Activated effector memory CD4-positive, alpha-beta T cell treated with Interleukin-2 at 50 U/mL for 16 hours (primary cell): ENCODE measurements at places on chromosomes 11 and 22.

GRCh38 chr11:65180877-65181568, 705 bp upstream of the CAPN1 start:
- peak; percentile 47 for DNase-seq

GRCh38 chr11:398826-399225, 4.8 kb downstream of the PKP3 start:
- DNase-seq, result no peak

DNA sequence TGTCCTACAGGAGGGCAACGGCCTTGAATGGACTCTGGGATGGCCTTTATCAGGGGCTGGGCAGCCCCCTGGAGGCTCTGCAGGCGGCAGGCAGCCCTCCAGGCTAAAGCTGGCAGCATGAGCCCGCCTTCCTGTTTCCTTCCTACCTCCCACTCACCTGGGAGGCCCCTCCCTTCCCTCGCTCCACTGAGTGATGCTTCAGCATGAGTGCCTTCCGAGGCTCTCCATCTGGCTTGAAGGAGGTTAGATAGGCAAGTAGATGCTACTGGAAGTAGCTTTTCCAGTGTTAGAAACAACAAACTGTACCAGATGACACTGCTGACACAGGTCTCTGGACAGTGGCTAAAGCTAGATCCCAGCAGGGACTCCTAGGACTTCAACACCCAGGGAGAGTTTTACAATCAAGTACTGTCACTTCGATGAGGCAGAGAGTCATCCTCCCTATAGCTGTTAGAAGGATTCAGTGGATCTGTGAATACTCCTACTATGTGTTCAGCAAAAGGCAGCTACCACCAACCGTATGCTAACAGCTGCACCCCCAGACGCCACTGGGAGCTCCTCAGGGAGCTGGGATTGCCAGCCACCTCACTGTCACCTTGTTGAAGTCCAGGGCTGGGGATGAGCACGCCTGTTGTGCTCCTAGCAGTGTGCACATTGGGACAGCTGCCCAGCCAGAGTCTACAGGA, 4.1 kb upstream of the SLC25A1 start:
- DNase-seq, result no peak

GRCh38 chr11:36268337-36268985, 20.8 kb downstream of the COMMD9 start:
- DNase-seq, result no peak

DNA sequence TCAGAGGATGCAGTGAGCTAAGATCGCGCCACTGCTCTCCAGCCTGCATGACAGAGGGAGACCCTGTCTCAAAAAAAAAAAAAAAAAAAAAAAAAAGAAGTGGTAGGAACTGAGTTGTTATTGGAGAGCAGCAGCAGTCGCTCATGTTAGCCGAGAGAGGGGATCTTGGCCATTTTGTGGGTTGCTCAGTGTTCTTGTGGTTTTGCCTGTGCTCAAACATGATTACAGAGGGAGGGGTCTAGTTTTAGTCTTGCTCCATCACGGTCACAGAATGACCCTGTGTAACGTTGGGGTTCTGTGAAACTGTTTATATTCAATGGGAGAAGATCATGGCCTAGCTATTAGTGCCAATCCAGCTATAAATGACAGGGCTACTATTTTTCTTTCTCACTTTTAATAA, 1.9 kb downstream of the DPAGT1 start:
- DNase-seq, result no peak

GRCh38 chr11:95680169-95680929, 109.2 kb downstream of the FAM76B start:
- DNase-seq, result no peak

DNA sequence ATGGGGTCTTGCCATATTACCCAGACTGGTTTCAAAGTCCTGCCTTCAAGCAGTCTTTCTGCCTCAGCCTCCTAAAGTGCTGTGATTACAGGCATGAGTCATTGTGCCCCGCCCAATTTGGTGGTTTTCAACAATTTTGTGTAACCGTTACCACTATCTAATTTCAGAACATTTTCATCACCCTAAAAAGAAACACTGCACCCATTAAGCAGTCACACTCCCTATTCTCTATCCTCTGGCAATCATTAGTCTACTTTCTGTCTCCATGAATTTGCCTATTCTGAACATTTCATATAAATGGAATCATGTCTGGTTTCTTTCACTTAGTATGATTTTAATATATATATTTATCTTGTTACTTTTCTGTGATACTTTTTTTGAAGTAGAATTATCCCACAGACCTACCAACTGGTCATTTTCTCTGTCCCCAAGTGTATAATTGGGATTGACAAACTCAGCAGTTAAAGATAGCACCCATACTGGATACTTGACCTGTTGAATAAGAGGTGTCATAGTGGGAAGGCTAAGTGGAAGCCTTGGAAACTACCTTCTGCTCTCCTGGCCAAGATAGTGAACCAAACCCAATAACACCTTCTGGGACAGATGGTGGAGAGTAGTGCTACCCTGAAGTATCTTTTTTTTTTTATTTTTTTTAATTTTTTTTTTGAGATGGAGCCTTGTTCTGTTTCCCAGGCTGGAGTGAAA, 64.8 kb downstream of the STIM1 start:
- peak; percentile 57 for DNase-seq

GRCh38 chr11:65973439-65974110, 12.0 kb downstream of the SART1 start:
- DNase-seq, result no peak

- no peak for DNase-seq
Measured at GRCh38 chr11:86365546-86365945, 9.1 kb upstream of the CCDC81 start.

- no peak for DNase-seq
Measured at GRCh38 chr11:1922481-1923081, 3.1 kb downstream of the TNNT3 start.

DNA sequence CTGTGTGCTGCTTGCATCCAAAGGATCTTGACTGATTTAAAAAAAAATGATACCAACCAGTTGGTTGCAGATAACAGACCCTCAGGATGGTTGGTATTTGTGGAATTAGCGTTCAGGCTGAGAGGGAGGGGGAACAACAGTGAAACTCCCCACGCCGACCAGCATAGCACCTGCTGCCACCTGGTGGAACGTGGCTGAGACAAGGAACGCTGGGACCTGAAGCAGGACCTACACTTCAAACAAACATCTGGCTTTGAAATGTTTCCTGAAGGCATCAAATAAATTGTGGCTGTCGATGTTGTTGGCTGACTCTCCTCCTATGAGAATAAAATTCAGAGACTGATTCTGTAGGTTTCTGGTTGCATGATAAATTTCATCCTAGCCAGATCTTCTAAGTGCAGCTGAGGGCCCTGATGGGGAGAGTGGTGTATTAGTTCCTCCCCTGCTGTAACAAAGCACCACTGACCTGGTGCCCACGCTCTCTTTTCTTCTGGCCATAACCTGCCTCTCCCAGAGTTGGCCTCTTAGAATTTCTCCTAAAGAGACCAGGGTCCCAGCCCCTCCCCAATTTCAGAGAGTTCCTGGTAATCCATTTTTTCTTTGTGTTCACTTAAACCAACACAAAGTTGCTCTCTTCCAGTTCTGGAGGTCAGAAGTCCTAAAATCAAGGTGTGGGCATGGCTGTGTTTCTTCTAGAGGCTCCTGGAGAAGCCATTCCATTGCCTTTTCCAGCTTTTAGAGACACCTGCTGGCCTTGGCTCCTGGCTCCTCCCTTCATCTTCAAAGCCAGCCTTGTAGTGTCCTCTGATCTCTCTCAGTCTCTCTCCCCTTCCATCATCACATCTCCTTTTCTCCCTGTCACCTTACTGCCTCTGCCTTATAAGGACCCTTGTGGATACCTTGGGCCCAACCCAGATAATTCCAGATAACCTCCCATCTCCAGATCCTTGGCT, 17.3 kb downstream of the APOL2 start:
- DNase-seq, result peak; percentile 23

GRCh38 chr11:129705933-129706332, 109.7 kb upstream of the TMEM45B start:
- DNase-seq, result no peak

- DNase-seq, result peak; percentile 34
Measured at GRCh38 chr22:26592421-26592891, 2.5 kb upstream of the TPST2 start.

GRCh38 chr11:60900673-60901404, 5.5 kb downstream of the PRPF19 start:
- DNase-seq, result no peak
